Stimulated activated CD8-positive, alpha-beta memory T cell treated with anti-CD3 and anti-CD28 coated beads, Interleukin-2, amount 100 ng/mL, for 48 hours (primary cell): ENCODE measurements at places on chromosomes 2 and 18.

DNA sequence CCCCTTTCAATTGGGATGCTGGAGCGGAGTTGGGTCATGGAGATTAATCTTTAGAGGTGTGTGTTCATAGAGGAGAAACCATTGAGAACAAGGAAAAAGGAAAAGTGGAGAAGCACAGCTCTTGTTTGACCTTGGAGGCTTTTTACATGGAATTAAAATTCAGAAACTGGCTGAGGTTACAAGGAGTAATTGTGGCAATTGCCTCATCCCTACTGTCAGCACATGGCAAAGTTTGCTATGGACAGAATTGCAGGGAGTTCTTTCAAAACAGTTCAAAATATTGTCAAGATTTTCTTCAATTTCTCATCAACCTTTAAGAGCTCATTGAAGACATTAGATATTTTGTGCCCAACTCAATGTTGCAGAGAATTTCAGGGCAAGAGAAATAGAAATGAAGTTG, 232.7 kb downstream of the SLC8A1 start:
- DNase-seq, result no peak

GRCh38 chr2:171389325-171389724, 44.5 kb downstream of the METTL8 start:
- DNase-seq, result no peak

GRCh38 chr18:31723639-31723989, 37.1 kb downstream of the SLC25A52 start:
- no peak for DNase-seq

DNA sequence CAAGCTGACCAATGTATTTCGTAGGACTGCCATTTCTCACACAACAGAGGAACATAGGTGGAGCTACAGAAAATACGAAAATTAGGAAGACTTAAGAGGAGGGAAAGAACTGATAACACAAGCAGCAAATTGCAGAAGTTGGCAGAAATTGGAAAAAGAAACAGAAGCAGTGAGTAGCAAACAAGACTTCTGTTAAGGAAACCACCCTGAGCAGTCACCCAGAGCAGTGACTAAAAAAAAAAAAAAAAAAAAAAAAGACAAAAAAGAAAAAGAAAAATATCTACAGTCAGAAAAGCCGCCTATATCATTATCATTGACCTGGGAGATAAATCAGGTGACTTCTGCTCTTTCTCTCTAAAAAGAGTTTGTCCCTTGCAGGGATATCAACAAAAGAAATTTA, 21.4 kb downstream of the STK17B start:
- DNase-seq, result no peak

GRCh38 chr2:219207884-219208740, 1.5 kb downstream of the ZFAND2B start:
- no peak for DNase-seq

- DNase-seq, result no peak
Observed at GRCh38 chr18:35369126-35369525, 8.0 kb downstream of the ZNF396 start.

DNA sequence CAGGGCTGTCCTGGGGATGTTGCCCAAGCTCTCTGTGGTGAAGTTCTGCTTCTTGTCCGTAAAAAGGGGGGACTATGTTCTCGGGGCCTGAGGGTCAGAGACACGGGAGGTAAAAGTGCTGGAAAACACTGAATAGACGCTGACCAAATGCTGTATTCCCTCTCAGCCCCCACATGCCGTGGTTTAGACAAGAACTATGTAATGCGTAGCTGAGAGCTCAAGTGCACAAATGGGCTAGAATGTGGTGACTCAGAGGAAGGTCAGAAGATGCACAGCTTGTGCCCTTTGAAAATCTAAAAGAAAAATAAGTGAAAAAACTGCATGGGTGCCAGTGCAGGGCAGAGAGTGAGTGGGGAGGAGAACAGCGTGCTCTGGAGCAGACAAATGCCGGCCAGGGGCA, 80.3 kb upstream of the MAP4K4 start:
- no peak for DNase-seq

DNA sequence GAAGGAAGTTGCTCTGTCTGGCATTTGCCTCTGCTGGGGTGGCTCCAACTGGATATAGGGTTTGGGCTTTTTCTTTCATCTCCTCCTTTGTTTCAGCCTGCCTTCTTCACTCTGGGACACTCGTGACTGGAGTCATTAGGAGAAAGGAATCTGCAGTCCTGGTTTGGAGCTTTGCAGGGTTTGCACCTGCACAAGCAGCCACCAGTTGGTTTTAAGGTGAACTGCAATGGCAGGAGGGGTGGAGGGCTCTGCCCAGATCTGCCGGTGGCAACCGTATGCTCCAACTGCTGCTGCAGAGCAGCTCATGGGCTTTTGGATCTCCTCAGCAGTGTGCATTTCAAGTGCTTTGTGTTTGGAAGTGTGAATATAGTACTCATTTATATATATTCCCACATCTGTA, 131.3 kb upstream of the MGAT5 start:
- DNase-seq, result no peak

DNA sequence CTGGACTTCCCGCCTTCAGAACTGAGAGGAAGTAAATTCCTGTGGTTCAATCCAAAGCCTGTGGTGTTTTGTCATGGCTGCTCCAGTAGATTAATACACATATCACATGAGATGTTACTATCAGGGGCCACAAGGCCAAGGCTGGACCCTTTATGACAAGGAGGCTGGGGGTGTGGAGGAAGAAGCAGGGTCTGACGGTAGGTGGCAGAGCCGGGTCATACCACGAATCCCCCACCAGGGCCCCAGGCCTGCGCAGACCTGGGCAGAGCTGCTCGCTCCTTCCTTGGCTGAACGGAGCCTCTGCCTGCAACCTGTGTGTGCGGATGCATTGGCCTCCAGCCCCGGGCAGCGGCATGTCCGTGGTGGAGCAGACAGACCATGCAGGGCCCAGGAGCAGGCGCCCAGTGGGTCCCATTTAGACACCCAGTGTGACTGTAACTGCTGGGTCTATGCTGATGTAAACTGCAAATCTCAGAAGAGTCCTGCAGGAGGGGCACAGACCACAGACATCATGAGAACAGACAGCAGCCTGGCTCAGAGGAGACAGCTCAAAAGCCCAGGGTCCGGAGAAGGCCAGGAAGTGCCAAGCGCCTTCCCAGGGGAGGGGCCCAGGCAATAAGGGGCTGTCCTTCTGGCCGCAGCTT, 155.2 kb downstream of the PXDN start:
- DNase-seq, result no peak

DNA sequence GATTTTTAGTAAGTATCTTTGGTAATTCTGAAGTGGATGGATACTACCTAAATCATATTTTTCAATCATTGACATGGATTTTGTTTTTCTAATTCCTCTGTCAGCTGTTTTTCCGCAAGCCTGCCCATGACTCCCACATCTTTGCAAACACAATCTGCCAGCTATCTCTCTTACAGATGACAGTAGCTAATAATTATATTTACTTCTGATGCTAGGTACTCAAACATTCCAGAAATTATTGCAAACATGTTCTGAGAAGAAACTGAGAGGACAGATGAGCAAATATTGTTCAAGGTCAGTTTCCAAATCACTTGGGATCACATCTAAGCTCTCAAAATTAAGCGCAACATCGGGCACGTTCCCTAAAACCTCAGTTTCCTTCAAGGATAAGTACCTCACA, 270.0 kb upstream of the CDH19 start:
- DNase-seq, result no peak

GRCh38 chr2:25743132-25743830, 69.9 kb upstream of the DTNB start:
- DNase-seq, result no peak

DNA sequence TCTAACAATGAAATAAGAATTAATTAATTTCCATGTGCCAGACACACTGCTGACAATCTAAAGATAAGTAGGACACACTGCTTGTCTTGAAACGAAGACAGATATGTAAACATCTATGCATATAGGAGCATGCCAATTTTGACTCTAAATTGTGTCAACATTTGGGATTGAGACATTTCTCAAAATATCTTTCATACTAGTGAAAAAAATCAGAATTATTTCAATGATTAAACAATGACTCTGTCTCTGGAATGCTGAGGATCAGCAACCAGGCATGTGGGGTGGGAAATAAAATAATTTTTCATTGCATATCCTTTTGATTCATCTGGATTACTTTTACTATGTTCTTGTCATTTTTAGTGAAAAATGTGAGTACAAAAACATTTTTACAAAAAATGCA, 262.6 kb upstream of the SYT4 start:
- DNase-seq, result no peak

GRCh38 chr2:96157649-96158553, 12.7 kb upstream of the DUSP2 start:
- peak; percentile 95 for DNase-seq

DNA sequence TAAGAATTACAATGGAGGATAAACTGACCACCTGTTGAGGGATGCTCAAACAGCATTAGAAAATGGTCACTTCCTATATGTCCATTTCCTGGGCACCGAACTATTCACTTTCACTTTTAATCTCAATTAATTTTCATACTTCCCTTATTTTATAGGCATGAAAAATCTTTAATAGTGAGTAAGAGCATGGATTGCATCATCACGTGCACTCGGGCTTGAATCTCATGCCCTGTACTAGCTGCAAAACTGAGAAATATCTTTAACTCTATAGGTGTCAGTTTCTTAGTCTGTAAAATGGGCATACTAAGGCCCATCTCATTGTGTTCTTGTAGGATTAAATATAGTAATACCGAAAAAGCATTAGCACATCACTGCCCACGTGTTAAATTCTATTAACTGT, 183.9 kb upstream of the FIGN start:
- no peak for DNase-seq

DNA sequence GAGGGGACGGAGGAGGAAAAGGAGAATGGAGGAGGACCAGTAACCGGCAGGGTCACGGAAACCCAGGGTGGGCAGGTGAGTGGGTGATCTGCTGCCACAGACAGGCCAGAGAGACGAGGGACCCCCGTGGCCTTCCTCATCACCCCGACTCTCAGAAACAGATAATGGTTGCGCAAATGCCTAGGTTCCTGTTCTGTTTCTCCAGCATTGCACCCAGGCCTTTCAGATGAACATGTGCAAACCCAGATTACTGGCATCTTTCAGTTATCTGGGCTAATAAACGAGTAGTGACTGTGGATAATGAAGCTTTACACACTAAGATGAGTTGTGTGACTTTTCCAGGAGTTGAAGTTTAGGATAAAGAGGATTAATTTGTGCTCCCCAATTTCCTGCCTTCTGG, 46.5 kb downstream of the TET3 start:
- no peak for DNase-seq

DNA sequence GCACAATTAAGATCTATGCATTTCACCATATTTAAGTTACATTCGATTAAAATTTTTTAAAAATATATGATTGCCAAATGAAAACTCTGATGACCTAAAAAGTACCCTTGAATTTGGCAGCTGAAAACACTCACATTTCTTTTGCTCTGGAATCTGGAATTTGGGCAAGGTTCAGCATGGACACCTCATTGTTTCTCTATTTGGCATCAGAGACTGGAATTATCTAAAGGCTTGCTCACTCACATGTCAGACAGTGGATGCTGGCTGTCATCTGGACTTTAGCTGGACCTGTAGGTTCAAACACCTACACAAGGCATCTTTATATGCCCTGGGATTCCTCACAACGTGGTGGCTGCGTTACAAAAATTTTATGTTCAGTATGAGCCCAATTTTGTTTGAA, 16.1 kb downstream of the MBOAT2 start:
- DNase-seq, result no peak

- DNase-seq, result no peak
Observed at GRCh38 chr2:209322041-209322440, 101.8 kb upstream of the MAP2 start.

DNA sequence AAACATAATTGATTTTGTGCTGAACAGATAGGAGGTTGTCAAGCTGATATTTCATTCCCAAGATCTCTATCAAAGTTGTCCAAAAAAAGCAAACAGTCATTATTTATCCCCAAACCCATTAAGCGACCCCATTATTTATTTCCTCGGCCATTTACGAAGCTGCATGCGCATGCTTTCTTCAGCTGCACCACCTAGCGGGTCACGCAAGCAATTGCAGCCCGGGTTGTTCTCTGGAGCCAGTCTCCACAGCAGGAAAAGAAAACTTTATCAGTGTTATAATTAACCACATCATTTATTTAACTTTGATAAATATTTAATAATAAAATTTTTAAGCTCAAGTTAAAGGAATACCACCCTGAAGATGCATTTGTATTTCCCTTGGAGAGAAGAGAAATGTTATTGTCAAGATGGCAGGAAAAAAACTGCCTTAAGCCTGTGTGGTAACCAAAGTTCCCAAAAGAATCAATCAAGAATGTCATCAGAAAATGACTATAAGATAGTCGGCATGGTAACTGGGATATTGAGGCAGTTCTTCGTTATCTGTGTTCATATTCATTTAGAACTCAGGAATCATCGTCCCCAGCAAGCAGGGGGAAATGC, 304.7 kb downstream of the FBXO15 start:
- peak; percentile 26 for DNase-seq

DNA sequence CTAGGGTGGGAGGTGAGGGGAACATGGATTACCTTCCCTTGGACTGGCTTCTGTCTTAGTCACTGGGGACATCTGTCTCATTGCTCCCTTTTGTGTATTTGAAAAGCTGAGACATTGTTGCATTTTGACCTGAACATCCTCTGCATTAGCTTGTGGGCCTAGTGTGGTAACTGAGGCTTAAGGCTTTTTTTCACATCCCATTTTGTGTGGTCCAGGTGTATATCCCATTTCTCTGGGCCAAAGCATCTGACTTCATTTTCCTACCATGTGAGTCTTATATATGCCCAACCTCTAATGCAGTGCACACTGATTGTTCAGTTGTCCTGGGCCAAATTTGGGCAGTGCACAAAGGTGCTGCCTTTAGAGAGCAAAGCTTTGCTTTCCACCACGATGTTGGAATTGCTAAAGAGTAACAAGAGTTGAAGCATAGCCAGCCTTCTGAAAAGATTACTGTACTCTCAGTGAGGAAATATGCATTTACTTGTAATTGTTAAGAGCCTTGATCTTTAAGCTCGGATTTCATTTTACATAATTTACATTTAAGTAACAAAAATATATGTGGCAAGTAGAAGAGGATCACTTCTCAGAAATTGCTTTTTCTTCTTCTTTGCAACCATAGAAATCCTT, 13.3 kb downstream of the PRKCE start:
- DNase-seq, result no peak

- no peak for DNase-seq
Observed at GRCh38 chr2:3278521-3279218, 98.9 kb downstream of the EIPR1 start.

GRCh38 chr2:190105554-190105953, 43.0 kb upstream of the MSTN start:
- DNase-seq, result no peak

DNA sequence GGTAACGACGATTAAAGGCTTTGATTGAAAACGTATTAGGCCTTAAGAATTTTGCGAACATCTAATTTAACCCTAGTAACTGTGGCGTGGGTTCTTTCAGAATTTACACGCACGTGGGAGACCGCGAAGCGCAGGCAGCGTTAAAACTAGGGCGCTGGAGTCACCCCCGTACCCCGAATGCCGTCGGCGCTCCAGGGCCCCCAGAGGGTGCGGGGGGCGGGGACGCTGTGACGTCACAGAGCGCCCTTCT, 673 bp upstream of the SMCHD1 start:
- DNase-seq, result peak; percentile 61

DNA sequence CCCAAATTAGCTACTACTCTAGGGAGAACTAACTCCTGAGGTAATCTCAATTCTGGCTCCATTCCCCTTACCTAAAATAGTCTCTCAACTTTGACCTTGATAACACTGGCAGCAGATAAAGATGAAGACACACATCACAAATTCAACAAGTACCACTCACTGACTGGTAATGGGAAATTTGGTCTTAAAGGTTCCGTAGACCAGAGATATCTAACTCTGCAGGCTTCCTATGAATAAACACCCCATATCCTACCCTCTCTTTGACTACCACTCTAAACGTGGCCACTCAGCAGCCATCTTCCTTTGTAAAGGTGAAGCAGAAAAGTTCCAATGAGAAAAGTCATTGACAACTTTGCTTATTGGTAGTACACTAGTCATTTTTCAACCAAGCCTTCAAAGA, 38.6 kb upstream of the GALNT5 start:
- no peak for DNase-seq
